Fibroblast of gingiva (primary cell): ENCODE measurements at places on chromosomes 4 and X.

DNA sequence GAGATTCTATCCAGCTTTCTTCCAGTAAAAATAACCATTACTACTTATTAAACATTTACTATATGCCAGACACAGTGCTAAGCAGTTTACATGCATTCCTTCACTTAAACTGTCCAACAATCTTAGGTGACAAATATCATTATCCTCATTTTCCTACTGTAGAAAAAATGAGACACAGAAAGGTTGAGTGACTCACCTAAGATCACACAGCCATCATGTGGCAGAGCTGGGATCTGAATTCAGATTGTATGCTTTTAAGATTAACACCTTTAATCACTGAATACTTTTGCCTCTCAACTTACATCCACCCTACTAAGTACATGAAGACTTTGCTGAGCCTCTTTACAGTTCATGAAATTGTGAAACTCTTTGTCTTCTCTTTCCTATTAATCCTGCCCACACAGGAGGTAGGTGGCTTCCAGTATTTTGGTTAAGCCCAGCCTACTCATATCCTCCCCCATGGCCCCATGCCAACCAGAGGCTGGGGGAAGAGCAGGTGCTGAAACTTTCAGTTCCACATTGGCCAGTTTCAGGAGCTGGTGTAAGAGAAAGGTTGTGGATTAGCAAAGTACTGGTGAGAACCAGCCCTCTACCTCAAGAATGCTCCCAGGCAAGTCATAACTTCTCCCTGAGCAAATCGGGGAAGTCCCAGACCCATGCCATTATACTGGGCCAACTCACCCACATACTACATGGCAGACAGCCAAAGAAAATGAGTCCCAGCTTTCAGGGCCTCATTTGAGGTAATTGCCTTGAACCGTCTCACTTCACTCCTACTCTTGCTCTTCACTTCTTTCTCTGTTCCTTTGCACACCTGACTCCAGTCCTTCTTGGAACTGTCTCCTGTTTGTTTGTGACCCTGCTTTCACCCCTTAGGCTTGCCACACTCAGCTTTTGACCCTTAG, 211.1 kb downstream of the GUCY2F start:
- DNase-seq: no peak

GRCh38 chr4:119692001-119692400, 63.4 kb upstream of the PDE5A start:
- peak; percentile 53 for DNase-seq

DNA sequence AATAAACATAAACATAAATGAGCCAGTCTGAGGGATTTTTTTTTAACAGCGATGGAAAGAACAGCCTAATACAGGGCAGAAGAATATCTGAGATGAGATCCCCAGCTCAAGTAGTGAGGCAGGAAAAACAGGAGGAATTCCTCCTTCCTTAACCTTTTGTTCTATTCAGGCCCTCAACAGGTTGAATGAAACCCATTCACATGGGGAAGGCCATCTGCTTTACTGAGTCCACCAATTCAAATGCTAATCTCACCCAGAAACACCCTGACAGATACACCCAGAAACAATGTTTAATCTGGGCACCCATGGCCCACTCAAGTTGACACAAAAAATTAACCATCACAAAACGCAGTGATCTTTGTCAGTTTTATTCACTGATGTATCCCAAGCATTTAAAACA, 45.5 kb downstream of the SMIM31 start:
- DNase-seq: no peak

GRCh38 chr4:128663325-128663724, 146.2 kb upstream of the JADE1 start:
- no peak for DNase-seq

- DNase-seq: no peak
Measured at GRCh38 chr4:27873596-27873995, 1013.0 kb downstream of the STIM2 start.

GRCh38 chrX:18681996-18682395, 10.1 kb upstream of the RS1 start:
- no peak for DNase-seq

DNA sequence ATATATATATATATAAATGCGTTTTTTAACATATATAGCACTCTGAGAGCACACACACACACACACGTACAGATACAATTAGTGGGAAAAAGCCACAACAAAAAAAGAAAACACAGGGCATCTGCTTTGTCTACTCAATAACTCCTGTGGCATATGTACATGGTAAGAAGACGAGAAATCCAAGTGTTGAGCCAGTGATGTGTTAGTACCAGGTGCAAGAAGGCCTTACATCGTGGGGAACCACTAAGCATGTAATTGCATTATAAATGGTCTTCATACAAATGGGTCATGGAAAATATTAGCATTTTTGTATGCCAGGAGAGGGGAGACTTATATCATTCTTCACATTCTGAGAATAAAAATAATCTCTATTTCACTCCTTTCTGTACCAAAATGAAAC, 62.7 kb upstream of the FAM47B start:
- DNase-seq: no peak

DNA sequence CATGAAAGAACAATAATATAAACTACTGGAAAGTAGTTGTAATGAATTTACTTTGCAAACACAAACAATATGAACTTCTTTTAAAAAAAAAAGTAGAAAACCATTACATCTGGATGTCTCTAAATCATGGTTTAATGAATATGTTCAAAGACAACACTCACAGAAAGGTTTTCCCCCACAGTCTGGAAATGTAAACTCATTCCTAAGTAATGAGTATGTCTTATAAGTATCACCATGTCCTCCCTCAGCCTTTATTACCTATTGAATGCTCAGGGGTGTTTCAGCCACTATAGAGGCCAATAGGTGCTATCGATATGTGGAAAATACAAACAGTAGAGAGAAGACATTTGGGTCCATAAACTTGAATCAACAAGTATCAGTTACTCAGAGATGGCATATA, 186.7 kb downstream of the PALLD start:
- no peak for DNase-seq

- no peak for DNase-seq
Measured at GRCh38 chr4:27008679-27009078, 148.0 kb downstream of the STIM2 start.
